ENCODE measurements at places on chromosomes 5 and 9. TPM values are rescaled to one million over a fixed set of nuclear protein-coding genes. Genes with fewer than 3 reads are reported as not detected.

The COX7C gene
- 368 TPM for total RNA-seq

The PFN3 gene
- not detected for total RNA-seq

The MYO10 gene
- 51.5 TPM for total RNA-seq

The SLC22A4 gene
- total RNA-seq, result 8.5 TPM

The SLC24A2 gene
- total RNA-seq, result not detected

The PCDHGA4 gene
- total RNA-seq, result 3.1 TPM

The PFDN1 gene
- 47.1 TPM for total RNA-seq

The ZNF879 gene
- total RNA-seq, result 7.3 TPM

The RANBP3L gene
- total RNA-seq, result 2.8 TPM

The PLAC8L1 gene
- not detected for total RNA-seq

DNA sequence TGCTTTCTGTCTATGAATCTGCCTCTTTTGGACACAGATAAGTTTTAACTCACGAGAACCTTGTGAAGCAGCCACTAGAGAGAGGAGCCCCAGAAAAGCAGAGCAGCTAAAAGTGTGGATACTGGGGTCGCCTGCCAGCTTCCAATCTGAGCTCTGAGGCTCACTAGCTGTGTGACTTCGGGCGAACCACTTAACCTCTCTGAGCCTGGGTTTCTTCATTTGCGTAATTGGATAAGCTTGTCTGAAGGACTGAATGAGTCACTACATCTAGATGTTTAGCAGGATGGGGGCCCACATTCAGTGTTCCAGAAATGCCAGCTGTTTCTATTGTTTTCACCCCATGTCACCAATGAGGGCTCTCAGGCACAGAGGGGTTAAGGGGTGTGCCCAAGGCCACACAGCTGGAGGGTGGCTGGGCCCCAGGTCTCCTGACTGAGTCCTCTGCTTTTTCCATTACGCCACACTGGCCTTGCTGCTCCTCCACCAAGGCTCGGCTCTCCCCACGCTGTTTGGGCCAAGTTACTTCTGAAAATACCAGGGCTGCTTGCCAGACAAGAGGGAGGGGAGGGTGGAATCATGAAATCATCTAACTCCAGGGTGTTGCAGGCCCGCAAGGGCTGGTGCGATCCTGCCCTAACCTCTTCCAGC, 36.2 kb downstream of the SH3PXD2B start:
- H3K27ac ChIP-seq, result peak overlapping the region; percentile 70
- no peak overlapping the region for H3K4me3 ChIP-seq
- H3K27me3 ChIP-seq, result no peaks in the 10 kb centered on the region
- DNase-seq, result peak; percentile 88
- H3K4me1 ChIP-seq, result peaks cover 78% of the 10 kb centered on the region

DNA sequence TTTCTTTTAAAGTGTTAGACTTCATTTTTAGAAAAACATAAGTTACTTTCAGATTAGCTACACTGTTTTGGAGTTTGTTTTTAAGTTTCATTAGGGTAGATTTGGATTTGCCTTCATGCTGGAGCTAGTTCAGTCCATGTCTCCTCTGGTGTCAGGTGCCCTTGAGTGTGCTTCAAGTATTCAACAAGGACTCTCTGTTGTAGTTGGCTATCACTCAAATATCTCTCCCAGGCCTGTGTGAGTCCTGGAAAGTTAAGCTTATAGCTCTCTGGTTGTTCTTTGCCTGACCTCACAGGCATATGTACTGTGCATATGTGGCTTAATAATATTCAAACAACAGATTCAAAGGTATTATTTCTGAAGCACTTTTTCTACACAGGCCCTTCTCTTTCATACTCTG, 45.4 kb downstream of the PTBP3 start:
- no peak for DNase-seq
- H3K4me3 ChIP-seq, result no peak overlapping the region
- H3K27ac ChIP-seq, result no peak overlapping the region
- no peaks in the 10 kb centered on the region for H3K27me3 ChIP-seq

- no peaks in the 10 kb centered on the region for H3K36me3 ChIP-seq
- no peak for DNase-seq
- H3K27me3 ChIP-seq, result no peaks in the 10 kb centered on the region
- no peak overlapping the region for H3K4me3 ChIP-seq
- H3K4me1 ChIP-seq, result peaks cover 11% of the 10 kb centered on the region
Measured at GRCh38 chr9:94822273-94822672, 95.8 kb downstream of the AOPEP start.

DNA sequence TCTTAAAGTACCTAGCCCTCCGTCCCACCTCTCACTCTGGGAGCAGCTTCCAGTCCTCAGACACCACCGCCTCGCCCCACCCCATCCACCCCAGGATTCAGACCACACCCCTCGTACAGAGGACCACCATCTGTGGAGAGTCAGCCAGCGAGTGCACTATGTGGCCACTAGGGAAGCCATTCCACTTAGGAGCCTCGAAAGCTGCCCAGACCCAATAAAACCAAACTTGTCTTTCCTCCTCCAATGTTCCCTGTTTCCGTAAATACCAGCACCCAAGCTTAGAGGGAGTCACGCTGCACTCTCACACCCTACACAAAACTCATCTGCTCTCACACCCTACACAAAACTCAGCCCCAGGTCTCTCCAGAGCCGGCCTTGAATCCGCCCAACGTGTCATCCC, 1.9 kb downstream of the GCNT4 start:
- no peak overlapping the region for H3K27ac ChIP-seq
- H3K4me3 ChIP-seq, result no peak overlapping the region
- no peak for DNase-seq
- H3K27me3 ChIP-seq, result no peaks in the 10 kb centered on the region

GRCh38 chr9:68495247-68495646, 45.4 kb downstream of the TMEM252 start:
- H3K4me3 ChIP-seq, result no peak overlapping the region
- H3K27me3 ChIP-seq, result no peaks in the 10 kb centered on the region
- no peak for DNase-seq
- H3K4me1 ChIP-seq, result no peaks in the 10 kb centered on the region

DNA sequence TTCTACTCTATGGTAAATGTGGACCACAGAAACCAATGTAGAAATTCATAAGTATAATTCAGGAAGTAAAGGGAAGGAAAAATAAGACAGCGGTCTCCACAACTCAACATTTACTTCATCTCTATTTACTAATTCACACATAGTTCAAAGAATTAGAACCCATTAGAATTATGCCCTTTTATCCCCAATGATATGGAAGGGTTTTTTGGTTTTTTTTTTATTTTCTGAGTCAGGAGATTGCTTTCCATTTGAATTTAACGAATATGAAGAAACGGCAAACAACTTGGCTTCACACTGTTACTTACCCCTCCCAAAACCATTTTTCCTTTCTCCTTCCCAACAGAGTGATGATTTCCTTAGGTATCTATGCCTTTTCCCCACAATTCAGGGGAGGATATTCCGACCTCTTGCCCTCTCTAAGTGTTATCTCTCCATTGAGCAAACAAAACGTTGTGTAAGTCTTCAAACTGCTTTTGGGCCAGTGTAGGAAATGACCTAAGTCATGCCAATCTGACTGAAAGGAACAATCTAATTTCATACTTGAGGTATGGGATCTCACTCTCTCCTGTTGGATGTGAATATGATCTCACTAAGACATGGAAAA, 72.0 kb downstream of the CETN3 start:
- H3K4me1 ChIP-seq, result no peaks in the 10 kb centered on the region
- no peaks in the 10 kb centered on the region for H3K27me3 ChIP-seq
- H3K4me3 ChIP-seq, result no peak overlapping the region
- DNase-seq, result no peak
- H3K27ac ChIP-seq, result no peak overlapping the region

- no peak overlapping the region for H3K27ac ChIP-seq
- H3K4me3 ChIP-seq, result no peak overlapping the region
- no peak for DNase-seq
- H3K36me3 ChIP-seq, result no peaks in the 10 kb centered on the region
- H3K4me1 ChIP-seq, result no peaks in the 10 kb centered on the region
Measured at GRCh38 chr9:9560382-9561035, 1052.3 kb downstream of the PTPRD start.

- no peak for DNase-seq
- peaks cover 4% of the 10 kb centered on the region for H3K36me3 ChIP-seq
- H3K4me1 ChIP-seq, result no peaks in the 10 kb centered on the region
Measured at GRCh38 chr9:127360250-127360649, 36.7 kb upstream of the SLC2A8 start.

- no peak for DNase-seq
- no peak overlapping the region for H3K4me3 ChIP-seq
- no peak overlapping the region for H3K27ac ChIP-seq
Measured at GRCh38 chr5:2149195-2149539, 266.4 kb upstream of the IRX4 start.

GRCh38 chr9:37650873-37651768, at the start of gene FRMPD1:
FRMPD1 (plus strand) TSS chr9:37650954; CDS start chr9:37692642, 41,688 bp downstream.
- H3K27ac ChIP-seq, result no peak within 1 kb of the TSS
- no peaks in the 10 kb centered on the region for H3K36me3 ChIP-seq

- no peak for DNase-seq
- H3K36me3 ChIP-seq, result no peaks in the 10 kb centered on the region
- no peak overlapping the region for H3K4me3 ChIP-seq
- no peaks in the 10 kb centered on the region for H3K4me1 ChIP-seq
Measured at GRCh38 chr5:34026089-34026761, 16.8 kb downstream of the C1QTNF3 start.

- H3K4me3 ChIP-seq, result no peak overlapping the region
- no peaks in the 10 kb centered on the region for H3K27me3 ChIP-seq
- no peak for DNase-seq
- H3K4me1 ChIP-seq, result no peaks in the 10 kb centered on the region
Measured at GRCh38 chr5:42600441-42600840, 156.2 kb upstream of the CCDC152 start.

- DNase-seq, result no peak
- no peaks in the 10 kb centered on the region for H3K4me1 ChIP-seq
Measured at GRCh38 chr5:152007653-152008335, 83.1 kb upstream of the GLRA1 start.

DNA sequence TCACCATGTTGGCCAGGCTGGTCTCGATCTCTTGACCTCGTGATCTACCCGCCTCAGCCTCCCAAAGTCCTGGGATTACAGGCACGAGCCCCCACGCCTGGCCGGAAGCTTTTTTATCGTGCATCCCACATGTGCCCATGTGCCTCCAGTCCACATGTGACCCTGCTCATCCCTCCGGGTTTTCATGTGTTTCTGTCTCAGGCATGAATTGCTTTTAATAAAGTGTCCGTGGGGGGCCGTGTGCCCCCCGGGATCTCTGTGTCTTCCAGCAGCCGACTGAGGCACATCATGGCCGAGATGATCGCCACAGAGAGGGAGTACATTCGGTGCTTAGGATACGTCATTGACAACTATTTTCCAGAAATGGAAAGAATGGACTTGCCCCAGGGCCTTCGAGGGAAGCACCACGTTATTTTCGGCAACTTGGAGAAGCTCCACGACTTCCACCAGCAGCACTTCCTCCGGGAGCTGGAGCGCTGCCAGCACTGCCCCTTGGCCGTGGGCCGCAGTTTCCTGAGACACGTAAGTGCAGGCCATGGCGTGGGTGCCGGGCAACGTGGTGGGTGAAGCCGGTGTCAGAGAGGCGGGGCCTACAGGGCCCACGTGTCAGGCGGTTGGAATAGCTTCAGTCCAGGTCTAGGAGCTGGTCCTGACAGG, 22.1 kb upstream of the LRRC14B start:
- H3K4me3 ChIP-seq, result no peak overlapping the region
- peaks cover 14% of the 10 kb centered on the region for H3K4me1 ChIP-seq
- H3K27ac ChIP-seq, result no peak overlapping the region
- no peaks in the 10 kb centered on the region for H3K36me3 ChIP-seq

GRCh38 chr9:91273853-91274552, 87.7 kb downstream of the AUH start:
- H3K4me3 ChIP-seq, result no peak overlapping the region
- H3K27ac ChIP-seq, result no peak overlapping the region
- no peaks in the 10 kb centered on the region for H3K4me1 ChIP-seq
- H3K27me3 ChIP-seq, result no peaks in the 10 kb centered on the region

GRCh38 chr5:119059740-119060255, 11.1 kb upstream of the DMXL1 start:
- H3K27ac ChIP-seq, result no peak overlapping the region
- no peaks in the 10 kb centered on the region for H3K4me1 ChIP-seq
- no peak for DNase-seq
- H3K36me3 ChIP-seq, result no peaks in the 10 kb centered on the region
- H3K4me3 ChIP-seq, result no peak overlapping the region
